ENCODE measurements at places on chromosomes 4 and X.

DNA sequence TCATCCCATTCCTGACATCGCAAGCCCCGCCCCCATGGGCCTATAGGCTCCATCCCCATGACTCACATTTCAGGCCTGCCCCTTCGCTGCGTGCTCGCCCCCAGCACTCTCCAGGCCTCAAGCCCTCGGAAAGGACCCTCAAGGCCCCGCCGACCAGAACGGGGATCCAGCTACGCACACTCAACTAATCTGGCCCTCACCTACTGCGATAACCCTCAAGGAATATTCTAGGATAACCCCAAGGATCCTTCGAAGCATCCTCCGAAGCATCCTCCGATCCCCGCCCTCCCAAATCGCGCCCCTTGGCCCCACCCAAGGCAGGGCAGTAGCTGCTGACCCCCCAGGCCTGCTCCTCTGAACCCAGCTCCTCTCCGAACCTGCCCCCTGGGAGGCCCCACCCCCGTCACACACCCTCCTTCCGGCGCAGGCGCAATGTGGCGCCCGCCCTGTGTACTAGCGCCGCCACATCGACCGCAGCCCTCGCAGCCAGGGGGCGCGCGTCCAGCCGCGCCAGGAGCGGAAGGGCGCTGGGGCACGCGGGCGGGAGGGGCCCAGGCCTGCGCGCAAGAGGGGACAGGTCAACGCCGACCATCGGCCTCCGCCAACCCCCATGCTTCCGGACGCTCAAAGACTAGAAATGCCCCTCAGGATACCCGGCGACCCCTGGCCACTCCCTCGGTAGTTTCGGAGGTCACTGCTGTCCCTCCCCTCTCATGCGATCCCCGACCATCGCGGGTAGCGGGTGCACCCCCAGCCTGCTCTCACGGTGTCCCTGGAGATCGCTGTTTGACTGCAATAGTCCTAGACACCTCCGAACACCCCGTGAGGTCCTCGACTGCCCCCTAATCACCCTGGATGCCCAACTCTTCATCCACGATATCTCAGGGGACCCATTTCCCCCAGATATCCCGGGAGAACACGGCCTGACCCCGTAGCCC is 6.4 kb upstream of the MAGIX start:
- peak; percentile 60 for DNase-seq

DNA sequence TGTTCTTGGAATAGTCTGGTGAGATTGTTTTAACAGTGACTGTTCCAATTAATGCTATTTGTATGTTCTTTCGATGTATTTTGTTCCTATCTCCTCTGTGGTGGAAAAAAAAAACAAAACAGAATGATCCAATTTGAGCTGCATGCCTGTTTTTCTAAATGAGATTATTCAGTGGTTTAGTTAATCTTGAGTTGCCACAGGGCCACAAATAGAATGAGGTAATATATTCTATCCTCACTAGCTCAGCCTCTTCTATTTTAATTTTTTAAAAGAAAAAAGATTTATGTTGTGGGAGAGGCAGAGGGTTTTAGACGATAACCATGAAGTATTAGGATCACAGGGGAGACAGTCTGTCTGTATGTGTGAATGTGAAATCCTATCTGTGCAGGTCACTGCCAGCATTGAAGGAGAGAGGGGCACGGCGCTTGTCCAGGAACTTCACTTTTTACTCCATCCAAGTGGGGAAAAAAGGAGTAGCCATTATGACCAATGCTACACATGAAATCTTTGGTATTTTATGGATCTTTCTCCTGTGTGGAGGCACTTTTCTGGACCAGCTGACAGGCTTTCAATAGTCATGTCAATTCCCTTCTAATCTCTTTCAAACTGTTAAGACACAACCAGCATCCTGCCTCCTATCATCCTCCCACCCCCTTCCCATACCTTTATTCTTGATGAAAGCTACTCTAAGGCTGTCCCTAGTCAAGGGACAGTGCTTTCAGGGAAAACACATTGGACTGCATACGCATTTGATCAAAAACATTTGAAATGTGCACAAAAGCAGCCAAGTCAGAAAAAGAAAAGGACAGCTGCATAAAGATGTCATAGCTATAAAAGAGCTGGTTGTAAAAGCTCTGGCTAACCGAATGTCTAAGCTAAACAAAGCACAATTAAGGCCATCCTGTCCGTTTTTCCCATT is 1063.8 kb upstream of the INTU start:
- DNase-seq: no peak

- no peak for DNase-seq
Observed at GRCh38 chr4:169239221-169239905, 31.4 kb downstream of the SH3RF1 start.

DNA sequence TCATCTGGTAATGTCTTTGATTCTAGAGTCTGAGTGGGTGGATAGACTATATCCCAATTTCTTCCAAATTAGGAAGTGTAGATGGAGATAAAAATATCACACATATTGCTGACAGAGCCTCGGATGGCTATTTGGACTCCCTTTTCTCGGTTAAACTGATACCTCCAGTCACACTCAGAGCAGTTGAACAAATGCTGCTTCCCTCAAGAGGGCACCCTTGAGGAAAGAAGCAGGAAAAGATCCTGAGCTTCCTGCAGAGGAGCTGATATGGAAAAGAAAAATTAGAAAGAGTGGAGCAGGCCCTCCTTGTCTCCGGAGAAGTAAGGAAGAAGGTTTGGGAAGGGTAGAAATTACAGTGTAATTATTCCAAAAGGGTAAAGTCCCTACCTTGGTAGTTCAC is 96.2 kb upstream of the CCSER1 start:
- no peak for DNase-seq

GRCh38 chrX:12956704-12957534 is 18.0 kb upstream of the TMSB4X start:
- no peak for DNase-seq

DNA sequence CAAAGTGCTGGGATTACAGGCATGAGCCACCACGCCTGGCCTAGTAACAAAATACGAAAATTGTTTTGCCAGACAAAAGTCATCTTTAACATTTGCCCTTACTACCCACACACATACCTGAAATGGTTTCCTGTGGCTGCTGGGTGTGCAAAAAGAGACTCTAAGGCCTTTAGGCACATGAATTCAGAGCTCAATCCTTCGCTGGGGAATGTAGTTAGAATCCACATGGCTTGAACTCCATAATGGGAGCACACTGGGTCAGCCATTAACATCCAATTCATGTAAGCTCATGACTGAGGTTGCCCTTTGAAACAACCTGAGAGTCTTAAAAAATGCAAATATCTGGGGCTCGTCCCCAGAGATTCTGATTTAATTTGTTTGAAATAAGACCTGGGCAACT is 87.8 kb downstream of the HPGD start:
- no peak for DNase-seq

GRCh38 chr4:185792384-185793115 is 19.4 kb downstream of the SORBS2 start:
- DNase-seq: no peak

GRCh38 chr4:124590480-124590879 is 122.1 kb downstream of the ANKRD50 start:
- DNase-seq: no peak

DNA sequence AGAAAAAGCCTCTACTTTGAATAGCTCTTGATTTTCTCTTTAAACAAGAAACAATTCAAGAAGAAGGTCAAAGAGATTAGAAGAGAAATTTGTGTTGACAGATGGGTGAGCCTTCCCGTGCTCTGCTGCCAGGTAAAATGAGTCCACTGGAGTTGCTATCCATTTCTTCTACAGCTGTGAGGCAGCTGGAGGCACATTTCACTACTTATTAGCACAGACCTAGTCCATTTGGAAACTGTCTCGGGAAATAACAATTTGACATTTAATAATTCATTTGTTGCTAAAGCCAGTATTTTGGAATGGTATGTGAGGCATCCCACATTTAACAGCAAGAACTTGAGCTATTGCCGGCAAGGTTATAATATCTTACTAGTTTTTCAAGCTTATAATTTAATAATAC is 396.8 kb upstream of the GRIA3 start:
- no peak for DNase-seq

GRCh38 chr4:28358606-28359005 is 1498.0 kb downstream of the STIM2 start:
- no peak for DNase-seq

DNA sequence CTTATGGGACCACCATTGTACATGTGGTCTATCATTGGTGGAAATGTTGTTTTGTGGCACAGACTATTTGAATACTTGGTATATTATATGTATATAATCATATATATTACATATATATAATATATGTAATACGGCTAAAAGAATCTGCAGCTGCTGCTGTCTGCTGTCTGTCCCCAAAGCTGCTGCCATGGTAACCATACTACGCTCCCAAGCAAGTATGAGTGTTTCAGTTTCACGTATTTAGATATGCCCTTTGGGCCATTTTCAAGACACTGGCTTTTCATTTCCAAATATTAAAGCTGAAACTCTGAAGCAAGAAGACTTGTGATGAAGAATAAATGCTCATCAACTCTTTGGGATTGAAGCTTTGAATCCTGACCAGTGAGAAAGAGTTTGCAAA is 42.0 kb upstream of the ARSJ start:
- DNase-seq: no peak

GRCh38 chrX:41686788-41687187 is 2.0 kb upstream of the GPR34 start:
- DNase-seq: no peak

GRCh38 chrX:139842326-139843185 is 90.3 kb downstream of the ATP11C start:
- no peak for DNase-seq

GRCh38 chr4:77938560-77938959 is 75.9 kb downstream of the MRPL1 start:
- DNase-seq: no peak

GRCh38 chr4:172683021-172683420 is 485.6 kb upstream of the GALNT7 start:
- DNase-seq: no peak

DNA sequence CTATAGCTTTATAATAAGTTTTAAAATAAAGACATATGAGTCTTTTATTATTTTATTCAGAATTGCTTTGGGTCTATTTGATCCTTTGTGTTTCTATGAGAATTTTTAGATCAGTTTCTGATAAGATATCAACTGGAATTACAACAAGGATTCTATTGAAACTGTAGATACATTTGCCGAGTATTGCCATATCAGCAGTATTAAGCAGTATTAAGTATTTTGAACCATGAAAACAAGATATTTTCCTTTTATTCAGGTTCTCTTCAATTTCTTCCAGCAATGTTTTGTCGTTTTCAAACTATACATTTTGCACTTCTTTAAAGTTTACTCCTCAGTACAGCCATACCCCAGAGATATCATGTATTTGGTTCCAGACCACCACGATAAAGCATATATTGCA is 598.8 kb downstream of the DACH2 start:
- DNase-seq: no peak

GRCh38 chrX:13697976-13698375 is 9.0 kb downstream of the RAB9A start:
- no peak for DNase-seq

DNA sequence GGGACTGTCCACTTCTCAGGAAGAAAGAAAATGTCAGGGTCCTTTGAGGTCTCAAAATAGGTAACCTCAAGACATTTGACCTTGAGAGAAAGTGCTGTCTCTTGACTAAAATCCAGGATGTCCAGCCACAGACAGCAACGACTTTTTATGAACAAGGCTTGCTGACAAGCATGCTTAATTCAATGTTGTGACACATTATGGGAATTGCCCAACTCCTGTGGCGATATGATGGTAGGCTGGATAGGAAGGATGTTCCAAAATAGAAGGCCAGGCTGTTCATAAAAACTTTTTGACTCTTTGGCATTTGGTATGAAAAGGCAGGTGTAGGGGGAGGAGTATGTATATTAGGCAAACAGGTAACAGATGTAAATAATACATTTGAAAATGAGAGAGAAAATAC is 50.8 kb upstream of the EDNRA start:
- DNase-seq: no peak

GRCh38 chr4:148831945-148832344 is 389.7 kb upstream of the NR3C2 start:
- no peak for DNase-seq

- DNase-seq: no peak
Observed at GRCh38 chr4:40525752-40526598, 103.7 kb downstream of the RBM47 start.

DNA sequence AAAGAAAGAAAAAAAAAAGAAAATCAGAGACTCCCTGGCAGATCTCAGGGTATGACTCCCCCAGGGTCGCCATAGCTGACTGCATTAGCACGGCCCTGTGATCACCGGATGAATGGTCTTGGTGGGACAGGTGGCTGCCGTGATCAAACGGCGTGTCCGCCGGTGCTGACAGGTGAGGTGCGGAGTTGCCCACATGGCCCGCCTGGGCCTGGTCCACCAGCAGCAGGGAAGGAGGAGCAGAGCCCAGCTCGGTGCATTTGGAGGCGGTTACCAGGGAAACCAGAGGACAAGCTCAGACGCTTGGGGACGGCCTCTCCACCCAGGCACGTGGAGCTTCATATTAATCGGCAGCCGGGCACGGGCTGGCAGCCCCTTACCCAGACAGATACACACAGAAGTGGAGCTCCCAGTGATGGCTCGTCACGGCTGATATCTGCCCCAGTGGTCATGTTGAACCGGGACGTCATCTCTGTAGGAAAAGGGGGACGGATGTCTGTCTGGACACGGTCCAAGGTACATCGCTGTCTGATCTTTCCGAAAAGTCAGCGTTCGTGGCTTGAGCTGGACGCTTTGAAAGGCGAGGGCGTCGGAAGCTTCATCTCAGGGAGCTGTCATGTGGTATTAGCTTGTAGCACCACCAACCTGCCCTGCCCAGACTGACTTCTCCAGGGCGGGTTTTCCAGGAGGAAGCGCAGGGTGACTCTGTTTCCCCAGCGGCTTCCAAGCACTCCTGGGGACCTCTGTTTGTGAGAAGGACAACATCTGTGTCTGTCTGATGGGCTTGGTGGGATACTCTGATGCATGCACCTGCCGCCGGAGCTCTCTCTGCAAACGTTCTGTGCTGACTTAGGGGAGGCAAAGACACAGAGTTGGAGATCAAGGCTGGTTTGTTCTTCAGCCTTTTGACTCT is 180.7 kb downstream of the CRLF2 start:
- DNase-seq: no peak

GRCh38 chr4:8861576-8862295 is 9.9 kb downstream of the HMX1 start:
- DNase-seq: no peak

GRCh38 chrX:11081511-11081910 is 29.6 kb upstream of the HCCS start:
- no peak for DNase-seq

DNA sequence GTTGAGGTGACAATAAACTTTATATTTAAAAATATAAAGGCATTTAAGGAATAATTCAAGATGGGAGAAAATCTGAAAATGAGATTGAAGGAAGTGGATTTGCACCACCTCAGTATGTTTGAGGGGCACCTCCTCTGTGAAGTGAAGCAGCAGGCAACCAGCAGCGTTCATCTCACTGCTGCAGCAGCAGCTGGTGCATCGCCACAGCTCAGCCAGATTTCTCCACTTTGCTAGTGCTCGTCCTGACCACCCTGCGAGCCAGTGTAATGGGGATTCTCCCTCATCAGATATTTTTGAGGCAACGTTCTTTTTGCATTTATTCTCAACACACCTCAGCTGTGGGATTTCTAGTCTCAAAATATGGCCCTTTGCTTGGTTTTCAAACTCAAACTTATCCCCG is 13.9 kb downstream of the LRAT start:
- DNase-seq: no peak

- DNase-seq: no peak
Observed at GRCh38 chr4:118760092-118760491, 74.9 kb downstream of the METTL14 start.

GRCh38 chr4:94534401-94535312 is 82.9 kb downstream of the PDLIM5 start:
- DNase-seq: no peak

Data from substantia nigra (tissue), 51 donors.